ENCODE measurements at places on chromosomes 12 and 14.

DNA sequence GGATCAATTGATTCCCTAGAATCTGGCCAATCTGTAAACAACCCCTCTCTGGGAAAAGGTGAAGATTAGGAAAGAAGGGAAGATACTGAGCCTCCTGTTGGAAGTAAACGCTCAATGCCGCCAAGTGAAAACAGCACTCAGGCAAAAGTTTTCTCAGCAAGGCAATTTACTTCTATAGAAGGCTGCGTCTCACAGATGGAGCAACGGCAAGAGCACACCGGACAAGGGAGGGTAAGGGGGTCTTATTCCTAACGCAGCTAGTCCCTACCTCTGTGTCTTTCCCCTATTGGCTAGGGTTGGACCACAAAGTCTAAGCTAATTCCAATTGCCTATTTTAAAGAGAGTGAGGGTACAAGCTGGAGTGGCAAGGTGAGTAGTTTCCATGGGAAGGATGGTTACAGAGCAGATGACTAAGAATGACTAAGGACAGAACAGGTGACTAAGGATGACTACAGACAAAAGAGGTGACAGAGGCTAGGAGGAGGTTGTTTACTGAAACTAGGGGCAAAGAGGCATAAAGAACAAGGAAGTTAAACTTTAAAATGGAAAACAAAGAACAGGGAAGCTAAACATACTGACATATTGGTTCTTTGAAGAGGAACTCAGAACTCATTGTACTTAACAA, 5.6 kb upstream of the TTC9 start:
- no peak for DNase-seq

GRCh38 chr12:48998497-48999353, 450 bp downstream of the DDN start:
- DNase-seq = no peak

GRCh38 chr12:4240161-4240783, 33.3 kb upstream of the CCND2 start:
- no peak for DNase-seq

DNA sequence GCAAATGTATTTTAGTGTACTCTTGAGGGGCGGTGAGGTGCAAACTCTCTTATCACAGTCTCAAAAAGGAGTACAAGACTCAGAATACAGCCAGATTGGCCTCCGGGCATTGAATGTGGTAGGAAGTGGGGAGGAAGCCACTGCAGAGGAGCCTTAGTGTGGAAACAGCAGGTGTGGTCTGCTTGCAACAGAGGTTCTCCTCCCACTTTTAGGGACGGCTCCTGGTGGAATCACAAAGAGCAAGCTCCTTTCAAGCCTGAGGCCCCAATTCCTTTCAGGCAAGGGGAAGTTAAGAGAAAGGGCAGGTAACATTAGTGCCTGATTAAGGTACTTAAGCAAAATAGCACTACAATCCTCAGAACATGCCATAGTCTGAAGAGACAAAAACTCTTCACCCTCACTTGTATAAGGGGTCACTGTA, 23.7 kb upstream of the SLC2A3 start:
- DNase-seq = no peak

- DNase-seq = no peak
Measured at GRCh38 chr14:22520796-22521195, 68.2 kb downstream of the DAD1 start.

DNA sequence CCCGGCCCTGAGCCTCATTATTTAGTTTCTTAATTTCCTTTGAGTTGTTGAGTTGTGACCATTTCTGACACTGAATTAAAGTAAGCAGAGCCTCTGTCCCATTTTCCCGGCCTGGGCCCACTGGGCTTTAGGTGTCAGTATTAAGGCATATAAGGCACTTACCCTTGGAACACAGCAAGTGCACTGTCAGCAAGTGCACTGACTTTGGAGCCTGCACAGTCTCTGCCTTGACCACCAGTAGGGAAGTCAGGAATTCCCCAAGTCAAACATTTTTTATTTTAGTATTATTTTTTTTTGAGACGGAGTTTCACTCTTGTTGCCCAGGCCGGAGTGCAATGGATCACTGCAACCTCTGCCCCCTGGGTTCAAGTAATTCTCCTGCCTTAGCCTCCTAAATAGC, 56.6 kb downstream of the MAX start:
- DNase-seq = no peak

DNA sequence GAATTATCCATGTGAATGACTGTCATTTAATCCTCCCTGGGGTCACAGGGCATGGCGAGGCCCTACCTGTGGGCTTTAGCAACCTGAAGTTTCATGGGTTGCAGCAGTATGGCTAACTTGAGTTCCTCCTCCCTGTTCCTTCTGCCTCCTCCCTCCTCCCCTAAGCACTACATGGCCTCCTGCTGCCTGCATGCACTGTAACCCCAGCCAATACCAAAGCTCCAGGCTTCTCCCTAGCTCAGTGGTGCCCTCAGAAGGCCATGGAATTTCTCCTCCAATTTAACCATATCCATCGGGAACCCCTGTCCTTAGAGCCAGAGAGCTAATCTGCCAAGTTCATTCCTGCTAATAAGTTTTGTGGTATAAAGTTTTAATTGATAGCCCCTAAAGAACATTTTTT, 95.1 kb downstream of the NT5DC3 start:
- no peak for DNase-seq

- no peak for DNase-seq
Measured at GRCh38 chr12:29612912-29613311, 115.4 kb upstream of the OVCH1 start.

DNA sequence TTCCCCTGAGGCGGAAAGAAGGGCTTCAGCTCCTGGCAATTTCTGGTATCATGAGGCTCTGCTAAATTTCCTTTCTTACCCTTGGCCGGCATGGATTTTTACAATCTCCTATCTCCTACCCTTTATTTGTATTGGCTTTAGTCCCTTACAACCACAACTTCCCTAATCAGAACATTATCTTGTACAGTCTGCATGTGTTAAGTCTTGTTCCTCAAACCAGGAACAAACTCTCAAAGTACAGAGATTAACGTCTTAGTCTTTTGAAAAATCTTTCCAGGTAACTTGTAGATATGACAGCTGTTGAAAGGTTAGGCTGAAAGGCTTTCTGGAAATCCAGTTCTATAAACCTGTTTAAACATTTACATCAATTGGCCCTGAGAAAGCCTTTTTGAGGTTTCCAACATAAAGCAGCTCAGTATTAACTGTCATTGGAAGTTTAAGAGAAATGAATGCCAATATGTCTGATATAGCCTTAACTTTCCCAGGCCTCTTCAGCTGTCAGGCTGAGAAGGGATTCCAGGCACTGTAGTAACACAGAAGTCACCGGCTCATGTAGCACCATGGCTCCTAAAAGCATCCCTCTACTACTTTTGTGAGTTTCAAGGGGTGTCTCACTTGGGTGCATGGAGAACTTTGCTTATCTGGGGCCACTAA, 360.5 kb downstream of the FUT8 start:
- no peak for DNase-seq

Data from right renal pelvis (tissue), 4 donors.